ENCODE measurements at places on chromosomes 2 and 18.

DNA sequence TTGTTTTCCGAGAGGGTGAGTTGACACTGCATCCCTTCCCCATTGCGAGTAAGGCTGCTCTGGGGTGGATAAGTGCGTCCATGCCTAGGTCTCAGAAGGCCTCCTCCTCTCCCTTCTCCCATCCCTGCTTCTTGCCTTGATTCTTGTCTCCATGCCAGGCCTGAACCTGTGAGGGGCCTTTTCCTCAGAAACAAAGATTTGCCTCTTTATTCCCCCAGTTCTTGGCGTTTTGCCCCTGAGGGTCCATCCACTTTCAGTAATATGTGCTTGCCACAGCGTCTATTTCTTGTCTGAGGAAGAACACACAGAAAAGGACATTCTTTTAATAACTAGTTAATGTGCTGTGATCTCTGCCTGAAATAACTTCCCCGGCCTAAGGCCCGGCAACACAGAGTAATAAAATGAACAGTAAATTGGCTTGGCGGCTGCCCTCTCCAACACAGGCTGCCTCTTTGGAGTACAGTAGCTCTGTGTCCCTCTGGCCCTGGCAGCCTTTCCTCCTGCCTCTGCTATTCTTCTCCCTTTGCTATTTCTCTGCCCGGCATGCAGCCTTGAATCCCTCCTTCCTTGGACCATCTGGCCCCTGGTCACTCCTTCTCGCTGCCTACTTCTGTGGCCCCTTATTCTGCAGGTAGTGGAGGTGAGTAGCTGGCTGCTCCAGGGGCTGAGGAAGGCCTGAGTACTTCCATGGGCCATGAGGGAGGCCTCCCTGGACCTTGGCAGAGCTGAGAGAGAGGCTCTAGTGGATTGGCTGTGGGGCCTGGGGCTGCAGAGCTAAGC is 4.4 kb downstream of the EHD3 start:
- no peak for DNase-seq

DNA sequence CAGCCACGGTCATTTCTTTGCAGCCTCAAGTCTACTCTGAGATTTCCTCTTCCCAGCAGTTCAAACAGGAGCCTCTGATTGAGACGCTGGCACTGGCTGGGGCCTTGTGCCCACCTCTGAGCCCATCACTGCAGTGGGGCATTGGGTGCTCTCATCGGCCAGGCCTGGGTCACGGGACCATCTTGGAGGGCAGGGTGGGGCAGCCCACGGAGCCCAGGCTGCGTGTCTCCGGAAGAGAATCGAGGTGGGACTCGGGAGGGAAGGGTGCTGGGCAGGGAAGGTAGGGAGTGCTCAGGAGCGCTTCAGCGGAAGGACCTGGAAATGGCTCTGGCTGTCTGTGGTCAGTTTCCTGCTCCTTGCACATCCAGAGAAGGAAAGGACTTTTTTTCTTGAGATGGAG is 82.4 kb downstream of the RTP5 start:
- no peak for DNase-seq

GRCh38 chr2:86249579-86250391 is 50.5 kb downstream of the MRPL35 start:
- no peak for DNase-seq

- DNase-seq: no peak
Measured at GRCh38 chr2:158184001-158184400, 82.3 kb downstream of the UPP2 start.

- no peak for DNase-seq
Measured at GRCh38 chr18:28963481-28963880, 786.6 kb upstream of the CDH2 start.

- DNase-seq: no peak
Measured at GRCh38 chr18:27921904-27922751, 254.8 kb downstream of the CDH2 start.

DNA sequence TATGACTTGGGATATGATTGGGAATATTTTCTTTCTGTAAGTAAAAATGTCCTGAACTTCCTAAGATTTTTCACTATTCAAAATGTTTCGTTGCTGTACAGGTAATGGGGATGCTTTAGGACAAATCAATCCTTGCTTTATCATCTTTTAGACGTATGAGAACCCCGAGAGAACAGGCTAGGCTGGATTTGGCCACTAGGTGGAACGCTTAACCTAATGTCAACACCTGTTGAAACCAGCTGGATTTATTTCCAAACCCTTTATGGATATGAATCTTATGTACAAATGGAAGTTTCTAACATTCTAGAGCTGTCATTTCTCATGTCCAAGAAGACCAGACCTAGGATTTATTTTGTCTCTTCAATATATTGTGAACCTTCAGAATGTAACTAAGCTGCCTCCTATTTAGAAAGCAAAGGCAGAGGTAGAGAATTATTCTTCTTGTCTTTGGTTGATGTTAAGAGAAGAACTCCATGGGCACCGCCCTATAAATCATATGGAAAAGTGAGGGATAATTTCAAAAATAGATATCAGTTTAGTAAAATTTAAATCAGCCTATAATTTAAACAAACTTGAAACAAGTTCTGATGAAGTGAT is 96.7 kb downstream of the PMAIP1 start:
- DNase-seq: peak; percentile 9

GRCh38 chr2:28049416-28049815 is 158.9 kb downstream of the BABAM2 start:
- DNase-seq: no peak

DNA sequence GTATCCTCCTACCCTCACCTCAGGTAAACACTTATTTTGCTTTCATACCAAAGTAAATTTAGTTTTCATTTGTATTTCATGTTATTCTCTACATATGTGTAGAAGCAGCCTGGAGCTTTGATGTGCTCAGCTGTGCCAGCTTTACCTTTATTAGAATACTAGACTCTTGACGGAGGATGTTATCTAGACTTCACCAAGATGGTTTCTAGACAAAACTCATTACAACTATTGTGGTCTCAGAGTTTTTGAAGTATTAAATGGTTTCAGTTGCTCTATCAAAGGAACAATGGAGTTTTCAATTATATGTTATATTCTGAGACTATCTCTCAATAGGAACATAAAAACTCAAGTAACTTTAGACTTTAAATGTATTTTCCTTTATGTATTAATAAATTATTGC is 5.0 kb upstream of the IL18RAP start:
- DNase-seq: no peak

DNA sequence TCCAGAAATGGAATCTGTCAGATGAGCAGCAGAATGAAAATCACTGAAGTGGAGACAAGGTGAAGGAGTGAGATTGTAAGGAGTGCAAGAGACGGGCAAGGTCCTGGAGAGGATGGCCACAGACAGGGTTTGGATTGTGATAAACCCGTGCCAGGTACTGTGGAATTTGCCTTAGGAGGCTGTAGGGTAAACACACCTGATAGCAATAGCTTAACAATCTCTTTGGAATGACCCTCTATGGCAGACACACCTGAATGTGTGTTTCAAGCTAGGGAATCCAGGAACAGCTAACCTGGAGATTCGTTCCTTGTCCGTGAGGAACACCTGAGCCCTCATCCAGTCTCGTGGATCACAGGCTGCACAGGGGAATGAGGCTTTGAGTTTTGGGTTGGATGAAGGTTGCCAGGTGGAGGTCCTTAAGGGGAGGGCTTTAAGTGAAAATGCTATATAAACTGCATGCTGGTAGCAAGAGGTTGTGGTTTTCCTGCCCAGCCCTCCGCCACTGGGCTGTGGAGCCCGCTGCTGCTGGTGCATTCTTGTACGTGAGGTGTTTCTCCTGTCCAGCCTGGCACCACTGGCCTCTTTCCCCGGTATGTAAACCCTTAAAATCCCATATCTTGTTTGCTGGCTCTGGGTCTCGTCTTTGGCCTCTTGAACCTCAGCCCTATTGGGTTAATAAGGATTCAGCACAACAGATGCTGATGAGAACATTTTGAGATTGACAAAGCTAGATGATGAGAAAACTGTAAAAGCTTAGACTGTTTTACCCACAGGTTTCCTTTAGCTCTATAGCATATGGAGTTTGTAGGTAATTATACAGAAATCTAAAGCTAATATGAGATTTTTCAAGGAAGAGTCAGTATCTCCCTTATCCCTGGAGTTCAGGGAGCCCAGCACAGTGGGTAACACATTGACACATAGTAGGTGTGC is 117.9 kb downstream of the ARHGAP15 start:
- no peak for DNase-seq

DNA sequence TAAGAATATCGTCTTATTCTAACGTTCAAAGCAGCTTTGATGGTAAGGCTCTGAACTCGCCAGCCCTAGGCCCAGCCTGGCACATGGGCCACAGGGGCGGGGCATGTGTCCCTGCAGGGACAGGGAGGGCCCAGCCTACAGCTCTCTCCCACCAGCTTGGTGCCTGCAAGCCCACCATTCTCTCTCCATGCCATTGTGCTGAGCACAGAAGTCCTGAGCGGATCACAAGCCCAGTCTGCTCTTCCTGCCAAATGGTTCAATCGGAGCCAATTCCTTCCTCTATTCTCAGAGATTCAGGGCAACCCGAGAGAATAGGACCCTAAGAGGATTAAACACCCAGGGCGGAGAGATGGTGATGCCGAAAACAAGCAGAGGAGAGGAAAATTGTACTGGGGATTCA is 50.3 kb upstream of the APCDD1 start:
- DNase-seq: no peak

DNA sequence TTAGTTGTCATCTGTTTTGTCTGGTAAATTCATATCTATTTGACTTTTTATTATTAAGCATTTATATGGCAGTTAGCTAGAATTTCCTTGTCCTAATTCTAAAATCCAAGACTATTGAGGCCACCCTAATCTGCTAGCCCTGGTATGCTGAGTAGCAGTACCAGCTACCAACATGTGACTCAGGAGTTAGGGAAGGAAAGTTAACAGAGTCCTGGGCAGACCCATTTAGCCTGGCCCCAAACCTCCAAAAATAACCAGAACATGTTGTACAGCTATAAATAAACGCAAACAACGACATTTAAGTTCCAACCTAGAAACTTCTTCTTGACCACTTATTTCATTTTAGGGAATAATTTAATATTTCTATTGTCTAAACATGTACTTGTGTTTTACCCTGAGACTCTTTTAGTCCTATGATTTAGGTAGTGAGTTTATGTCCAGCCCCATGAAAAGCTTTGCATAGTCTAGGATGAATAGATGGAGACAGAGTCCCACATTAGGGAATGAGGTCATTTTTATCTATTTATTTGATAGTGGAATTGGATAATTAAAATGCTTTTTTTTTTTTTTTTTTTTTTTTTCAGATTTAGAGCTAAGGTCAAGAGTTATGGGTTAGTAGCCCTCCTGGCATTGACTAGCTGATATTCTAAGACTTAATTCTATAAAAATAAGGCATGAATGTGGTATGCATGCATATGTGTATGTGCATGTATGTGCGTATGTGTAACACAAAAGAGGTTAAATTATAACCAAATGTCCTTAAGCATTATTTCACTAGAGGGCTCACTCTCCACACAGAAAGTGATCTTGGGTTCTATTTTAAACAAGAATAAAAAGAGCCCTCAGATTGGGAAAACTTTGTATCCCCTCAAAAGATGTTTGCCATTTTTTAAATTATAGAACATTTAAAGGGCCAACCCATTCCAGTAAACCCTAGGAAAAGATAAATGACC is 160.1 kb upstream of the MAPRE2 start:
- no peak for DNase-seq

DNA sequence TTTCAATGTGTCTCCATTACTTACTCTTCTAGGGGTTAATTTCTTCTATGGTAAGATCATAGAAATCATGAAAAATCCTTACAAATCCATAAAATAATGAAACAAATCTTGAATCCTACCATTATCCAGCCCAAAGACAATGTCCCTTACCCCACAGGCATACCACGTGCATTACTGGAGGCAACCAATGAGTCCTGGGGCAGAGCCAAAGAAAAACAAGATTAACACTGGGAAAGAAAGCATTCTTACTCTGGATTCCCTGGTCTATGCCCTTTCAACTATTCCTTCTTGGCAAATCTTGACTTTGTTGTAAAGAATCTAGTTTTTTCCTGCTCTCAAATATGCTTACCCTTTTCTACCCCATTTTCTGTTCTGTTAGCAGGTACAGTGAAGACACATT is 3.1 kb upstream of the GALNT1 start:
- no peak for DNase-seq

DNA sequence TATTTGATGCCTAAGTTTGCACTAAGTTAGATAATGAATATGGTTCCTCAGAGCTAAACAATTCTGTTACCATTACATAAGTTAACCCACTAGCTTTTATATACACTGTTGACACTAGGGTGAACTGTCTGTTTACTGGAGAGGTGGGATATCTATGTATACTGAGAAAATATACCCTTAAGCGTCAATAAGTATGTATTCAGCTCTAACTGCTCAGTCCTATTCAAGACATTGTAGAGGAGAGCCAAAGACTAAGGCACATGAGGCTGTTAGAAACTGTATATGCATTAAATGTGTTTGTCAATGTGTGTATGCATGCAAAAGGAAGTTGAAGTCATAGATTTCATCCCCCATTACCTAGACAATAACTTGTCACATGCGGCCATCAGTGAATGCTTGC is 710.0 kb downstream of the TDRD15 start:
- no peak for DNase-seq

GRCh38 chr18:73479477-73479876 is 611.7 kb upstream of the NETO1 start:
- DNase-seq: no peak

GRCh38 chr2:29033172-29033571 is 41.2 kb downstream of the PCARE start:
- no peak for DNase-seq

DNA sequence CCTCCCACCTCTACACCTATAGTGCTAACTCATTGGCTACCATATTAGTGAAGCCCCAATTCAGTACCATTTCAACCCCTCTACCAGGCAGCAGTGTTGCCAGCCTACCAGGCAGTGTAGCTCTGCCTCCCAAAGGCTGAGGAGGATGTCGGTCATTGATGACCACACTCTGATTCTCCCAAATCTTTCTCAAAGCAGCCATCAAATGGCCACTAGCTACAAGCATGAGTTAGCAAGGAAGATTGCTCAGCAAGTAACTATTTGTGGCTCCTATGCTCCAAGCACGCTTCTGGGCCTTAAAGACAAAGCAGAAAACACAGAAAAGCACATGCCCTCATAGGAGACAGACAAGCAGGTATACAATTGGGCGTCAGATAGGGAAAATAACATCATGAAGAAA is 42.7 kb upstream of the AFF3 start:
- DNase-seq: no peak

- no peak for DNase-seq
Measured at GRCh38 chr2:172380436-172381274, 46.7 kb upstream of the ITGA6 start.

DNA sequence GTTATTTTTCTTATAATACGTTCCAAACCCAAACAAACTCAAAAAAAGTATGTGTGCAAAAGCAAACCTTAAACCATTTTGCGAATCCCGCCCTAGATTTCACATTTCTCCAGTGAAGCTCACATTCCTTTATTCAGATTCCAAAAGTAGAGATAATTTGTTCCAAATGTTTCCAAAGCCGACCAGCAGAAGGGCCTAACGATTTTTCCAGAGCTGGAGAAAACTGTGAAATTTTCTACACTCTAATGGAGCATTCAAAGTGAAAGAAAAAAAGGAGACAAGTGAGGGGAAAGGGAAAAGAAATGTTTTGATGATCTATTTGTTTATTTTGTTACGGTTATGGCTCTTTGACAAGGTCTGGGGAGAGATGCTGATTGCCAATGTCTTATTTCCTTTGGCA is 286.5 kb upstream of the SLC14A2 start:
- DNase-seq: no peak

- DNase-seq: no peak
Measured at GRCh38 chr2:203366639-203367466, 38.7 kb downstream of the ABI2 start.

All from activated naive CD8-positive, alpha-beta T cell treated with anti-CD3 and anti-CD28 coated beads, Interleukin-2, amount 50 U/mL, for 24 hours (primary cell).